ENCODE measurements at places on chromosomes 4 and X. TPM values are rescaled to one million over a fixed set of nuclear protein-coding genes. Genes with fewer than 3 reads are reported as not detected.

HTRA3 gene
- 27.9 TPM for total RNA-seq

COX7B2 gene
- total RNA-seq = not detected

C4orf36 gene
- total RNA-seq = 1.6 TPM

RPA4 gene
- 1.2 TPM for total RNA-seq

TEX11 gene
- not detected for total RNA-seq

GJB1 gene
- not detected for total RNA-seq

CT47B1 gene
- total RNA-seq = not detected

UGT2A1 gene
- total RNA-seq = not detected

PDE5A gene
- 24.2 TPM for total RNA-seq

RTL3 gene
- total RNA-seq = not detected

SRPX2 gene
- 13.7 TPM for total RNA-seq

Measured in mesothelial cell of epicardium (in vitro differentiated cells).